AG04449 (cell line): ENCODE measurements at places on chromosomes 11 and 22.

GRCh38 chr11:8035200-8035855, 45.7 kb upstream of the TUB start:
- DNase-seq: no peak

- no peak for DNase-seq
These were observed 71.8 kb upstream of the PAX6 start for GRCh38 chr11:31882951-31883392.

DNA sequence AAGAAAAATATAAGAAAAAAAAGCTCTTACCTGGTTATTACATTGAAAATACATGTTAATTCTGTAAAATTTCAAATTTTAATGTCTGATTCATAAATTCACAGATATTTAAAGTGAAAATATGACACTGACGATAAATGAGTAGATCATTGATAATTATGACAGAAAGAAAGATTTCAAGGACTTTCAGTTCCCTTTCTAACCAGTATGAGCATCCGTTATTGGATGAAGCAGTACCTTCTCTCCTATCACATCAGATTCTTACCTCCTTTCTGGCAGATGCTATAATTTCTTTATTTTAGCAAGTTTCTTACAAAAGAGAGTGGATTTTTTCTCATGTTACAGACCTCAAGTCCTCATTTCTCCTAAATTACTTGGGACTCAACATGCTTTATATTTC, 847.3 kb downstream of the JRKL start:
- DNase-seq: no peak

DNA sequence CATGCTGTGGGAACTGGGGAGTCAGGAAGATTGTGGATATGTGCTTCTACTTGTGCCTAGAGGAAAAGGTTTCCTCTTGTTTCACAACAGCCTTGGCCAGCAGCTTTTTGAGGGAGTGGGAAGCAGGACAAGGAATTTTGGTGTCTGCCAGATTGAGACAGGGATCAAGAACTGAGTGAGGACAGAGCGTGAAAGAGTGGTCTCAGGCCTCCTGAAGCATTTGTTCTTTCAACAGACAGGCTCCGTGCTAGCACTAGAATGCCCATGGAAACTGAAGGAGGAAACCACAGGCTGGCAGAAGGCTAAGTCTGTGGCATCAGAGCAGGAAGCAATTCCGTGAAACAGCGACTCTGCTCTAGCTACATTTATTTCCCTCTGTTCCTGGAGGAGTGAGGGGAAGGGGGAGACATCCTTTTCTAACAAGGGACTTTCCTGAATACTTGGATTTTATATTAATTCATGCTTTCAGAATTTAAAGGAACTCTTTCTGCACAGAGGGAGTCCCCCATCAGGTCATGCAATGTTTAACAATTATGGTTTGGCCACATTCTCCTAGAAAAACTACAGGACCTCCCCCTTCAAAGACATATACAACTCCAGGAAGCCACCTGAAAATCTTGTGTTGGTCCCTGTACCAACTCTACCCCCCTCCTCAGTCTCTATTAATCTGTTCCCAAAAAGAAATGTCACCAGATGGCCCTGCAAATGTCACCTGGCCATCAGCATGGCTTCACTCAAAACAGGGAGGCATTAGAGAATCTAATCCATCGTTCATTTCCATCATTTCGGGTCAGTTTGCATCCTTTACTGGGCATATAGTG, 96.1 kb downstream of the SYT9 start:
- no peak for DNase-seq

DNA sequence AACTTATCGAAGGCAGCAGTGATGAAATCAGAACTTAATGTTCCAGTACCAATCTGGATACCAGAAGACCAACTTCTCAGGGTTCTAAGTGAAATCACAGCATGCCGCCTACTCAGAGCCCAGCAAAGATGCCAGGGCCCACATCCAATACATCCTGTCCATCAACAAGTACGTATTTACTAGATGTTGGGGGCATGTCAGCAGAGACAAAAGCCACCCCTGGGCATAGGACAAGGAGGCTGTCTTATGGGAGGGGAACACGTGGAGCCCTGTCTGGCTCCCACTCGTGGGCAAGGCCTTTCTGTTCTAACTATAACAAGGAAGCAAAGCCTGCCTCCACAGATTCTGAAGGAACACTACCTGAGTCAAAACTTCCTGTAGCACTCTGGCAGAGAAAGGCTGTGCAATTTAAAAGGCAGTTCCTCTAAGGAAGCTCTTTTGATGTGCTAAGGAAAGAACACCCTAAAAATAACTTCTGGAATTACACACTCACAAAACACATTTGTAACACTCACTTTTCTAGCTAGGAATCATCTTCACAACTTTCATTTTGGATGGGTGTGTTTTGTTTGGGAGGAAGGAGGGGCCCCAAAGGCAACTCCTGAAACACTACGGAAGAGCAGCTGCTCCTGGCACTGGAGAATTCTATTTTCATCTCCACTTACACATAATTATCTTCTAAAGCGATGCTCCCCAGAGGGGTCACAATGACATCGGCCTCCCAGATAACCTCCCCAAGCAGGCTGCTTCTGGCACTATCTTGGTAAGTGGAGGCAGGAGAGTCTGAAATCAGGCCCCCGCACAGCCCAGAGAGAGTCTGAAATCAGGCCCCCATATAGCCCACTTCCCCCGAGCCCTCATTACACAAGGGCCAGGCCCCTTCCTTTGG, 14.2 kb downstream of the SMCO4 start:
- no peak for DNase-seq

- DNase-seq: no peak
These were observed 30.7 kb upstream of the ARFGAP3 start for GRCh38 chr22:42887523-42888507.

- DNase-seq: no peak
These were observed 5.7 kb downstream of the PDGFB start for GRCh38 chr22:39238966-39239505.

DNA sequence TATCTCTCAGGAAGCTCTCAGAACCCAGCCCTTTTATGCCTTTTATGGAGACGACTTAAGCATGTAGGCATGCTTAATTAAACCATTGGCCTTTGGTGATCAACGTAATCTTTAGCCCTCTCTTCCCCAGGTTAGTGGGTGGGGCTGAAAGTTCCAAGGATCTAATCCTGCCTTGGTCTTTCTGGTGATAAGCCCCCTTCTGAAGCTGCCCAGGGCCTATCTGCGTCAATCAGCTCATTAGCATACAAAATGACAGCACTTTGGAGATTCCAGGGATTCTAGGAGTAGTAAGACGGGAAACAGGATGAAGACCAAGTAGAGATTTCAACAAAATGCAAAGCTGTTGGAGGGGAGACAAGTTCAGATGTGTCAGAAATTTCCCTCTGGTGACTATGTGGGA, 3.1 kb downstream of the FAM118A start:
- no peak for DNase-seq

GRCh38 chr11:65578667-65579066, 2.8 kb downstream of the EHBP1L1 start:
- DNase-seq: no peak

DNA sequence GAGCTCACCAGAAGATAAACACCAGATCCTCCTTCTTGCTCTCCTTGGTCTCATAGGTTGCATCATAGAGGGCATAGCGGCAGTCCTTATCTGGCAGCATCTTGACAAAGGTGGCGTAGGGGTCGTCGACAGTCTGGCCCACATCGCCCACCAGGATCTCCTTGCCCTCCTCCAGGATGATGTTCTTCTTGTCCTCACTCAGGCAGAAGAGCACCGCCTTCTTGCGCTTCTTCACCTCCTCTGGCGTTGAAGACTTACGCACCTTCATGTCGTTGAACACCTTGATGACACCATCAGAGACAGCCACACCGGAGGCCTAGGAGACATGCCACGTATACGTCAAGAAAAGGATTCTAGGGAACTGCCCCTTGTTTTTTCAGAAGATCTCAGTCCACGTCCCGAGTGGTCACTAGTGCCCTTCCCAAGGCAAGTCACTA, 2.0 kb downstream of the CFL1 start:
- no peak for DNase-seq

GRCh38 chr11:102464859-102465500, 12.4 kb upstream of the TMEM123 start:
- no peak for DNase-seq

DNA sequence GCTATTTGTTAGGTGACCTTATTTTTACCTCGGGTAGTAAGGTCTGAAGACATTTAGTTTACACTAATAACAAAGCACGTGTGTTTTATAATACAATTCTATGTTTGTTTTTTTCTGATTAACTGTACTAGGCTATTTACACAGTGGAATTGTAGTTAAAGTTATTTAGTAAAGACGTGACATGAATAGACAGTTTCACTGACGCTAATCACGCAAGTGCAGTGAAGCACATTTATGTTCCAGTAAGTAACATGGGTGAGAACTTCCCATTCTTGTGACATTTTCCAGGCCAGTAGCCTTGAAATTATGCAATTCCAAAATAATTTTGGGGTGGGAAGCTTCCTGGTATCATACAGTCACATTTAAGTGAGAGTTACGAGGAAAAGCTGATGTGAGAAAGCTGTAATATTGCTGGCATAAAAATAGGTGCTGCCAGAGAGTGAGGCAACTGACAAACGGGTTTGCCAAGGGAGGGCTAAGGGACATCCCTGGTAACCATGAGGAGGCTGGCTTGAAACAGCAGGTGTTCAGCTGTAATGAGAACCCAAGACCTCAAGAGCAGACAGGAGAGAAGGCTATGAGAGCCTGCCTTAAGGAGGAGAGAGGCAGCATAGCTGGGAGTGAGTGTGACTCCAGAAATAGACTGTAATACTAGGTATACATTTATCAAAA, 378.8 kb downstream of the DCDC1 start:
- no peak for DNase-seq

GRCh38 chr11:123696183-123696582, 41.8 kb upstream of the SCN3B start:
- DNase-seq: no peak

- no peak for DNase-seq
These were observed 532 bp downstream of the EIF4G2 start for GRCh38 chr11:10808235-10808552.

GRCh38 chr11:85889676-85890579, 34.7 kb downstream of the CCDC83 start:
- peak; percentile 42 for DNase-seq

- no peak for DNase-seq
These were observed 40.5 kb downstream of the TPCN2 start for GRCh38 chr11:69089258-69089657.

DNA sequence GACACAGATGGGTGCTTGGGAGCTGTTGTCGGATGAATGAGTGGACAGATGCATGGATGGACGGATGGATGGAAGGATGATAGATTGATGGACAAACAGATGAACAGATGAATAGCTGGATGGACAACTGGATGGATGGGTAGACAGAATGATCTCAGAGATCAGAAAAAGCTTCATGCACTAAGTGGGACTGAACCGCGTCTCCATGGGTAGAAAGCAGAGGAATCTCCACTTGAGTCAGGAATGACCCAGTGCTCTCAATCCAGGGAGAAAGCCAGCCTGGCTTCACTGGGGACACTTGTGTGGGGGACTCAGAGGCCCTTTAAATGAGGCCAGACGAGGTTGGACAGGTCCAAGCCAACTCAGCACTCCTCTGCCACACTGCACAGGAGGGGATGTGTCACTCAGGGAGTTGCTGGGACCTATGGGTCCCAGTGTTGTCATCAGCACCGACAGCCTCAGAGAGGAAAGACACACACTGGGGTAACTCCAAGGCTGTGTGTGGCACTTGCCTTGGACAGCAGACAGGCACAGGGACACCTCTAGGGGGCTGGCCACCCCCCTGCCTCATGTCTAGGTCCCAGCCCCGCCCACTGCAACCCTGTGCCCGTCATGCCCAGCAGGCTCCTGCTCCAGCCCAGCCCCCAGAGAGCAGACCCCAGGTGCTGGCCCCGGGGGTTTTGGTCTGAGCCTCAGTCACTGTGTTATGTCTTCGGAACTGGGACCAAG, 5.6 kb downstream of the IGLL5 start:
- DNase-seq: no peak

DNA sequence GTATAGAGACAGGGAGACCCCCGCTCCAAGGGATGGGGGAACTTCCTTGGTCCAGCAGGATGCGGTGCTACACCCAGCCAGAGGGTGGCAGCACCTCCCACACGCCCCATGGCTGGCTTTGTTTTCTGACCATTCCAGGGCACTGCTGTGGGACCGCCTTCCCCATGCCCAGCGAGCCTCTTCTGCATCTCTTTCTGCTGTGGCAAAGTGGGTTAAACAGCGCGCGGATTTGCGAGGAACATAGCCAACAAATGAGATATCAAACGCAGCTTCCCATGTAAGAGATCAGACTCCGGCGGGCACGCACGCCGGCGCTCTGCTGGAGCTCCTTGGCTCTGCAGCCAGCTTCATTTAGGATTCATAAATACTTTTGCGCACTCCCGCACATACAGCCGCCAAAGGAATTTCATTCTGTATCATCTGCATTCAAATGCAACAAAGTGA, 485.8 kb upstream of the CADM1 start:
- no peak for DNase-seq

DNA sequence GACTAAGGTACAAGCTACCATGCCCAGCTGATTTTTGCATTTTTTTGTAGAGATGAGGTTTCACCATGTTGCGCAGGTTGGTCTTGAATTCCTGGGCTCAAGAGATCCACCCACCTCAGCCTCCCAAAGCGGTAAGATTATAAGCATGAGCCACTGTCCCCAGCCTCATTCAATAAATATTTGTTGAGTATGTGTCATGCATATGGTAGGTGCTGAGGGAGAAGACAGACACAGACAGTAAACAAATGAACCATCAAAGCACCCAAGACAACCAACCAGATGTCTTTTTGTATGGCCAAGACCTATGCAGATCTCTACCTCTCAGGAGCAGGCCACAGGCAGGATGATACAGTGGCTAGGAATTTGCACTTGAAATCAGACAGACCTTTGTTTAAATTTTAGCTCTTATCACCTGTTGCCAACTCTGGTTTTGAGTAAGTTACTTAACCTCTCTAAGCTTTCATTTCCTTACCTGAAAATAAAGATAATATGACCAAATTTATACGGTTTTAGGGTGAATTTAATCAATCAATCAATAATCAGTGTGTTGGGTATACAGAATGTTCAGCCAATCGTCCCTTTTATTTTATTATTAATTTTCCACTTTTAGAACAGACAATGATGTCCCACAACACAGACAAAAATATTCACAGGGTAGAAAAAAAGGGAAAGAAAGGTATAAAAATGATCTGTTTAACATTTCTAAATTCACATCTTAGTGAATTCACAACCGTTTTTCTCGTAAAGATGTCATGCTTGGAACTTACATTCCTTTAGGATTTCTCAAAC, 128.2 kb downstream of the SGSM3 start:
- DNase-seq: peak; percentile 84

GRCh38 chr22:48534395-48534958, 1293.2 kb downstream of the BRD1 start:
- DNase-seq: no peak

DNA sequence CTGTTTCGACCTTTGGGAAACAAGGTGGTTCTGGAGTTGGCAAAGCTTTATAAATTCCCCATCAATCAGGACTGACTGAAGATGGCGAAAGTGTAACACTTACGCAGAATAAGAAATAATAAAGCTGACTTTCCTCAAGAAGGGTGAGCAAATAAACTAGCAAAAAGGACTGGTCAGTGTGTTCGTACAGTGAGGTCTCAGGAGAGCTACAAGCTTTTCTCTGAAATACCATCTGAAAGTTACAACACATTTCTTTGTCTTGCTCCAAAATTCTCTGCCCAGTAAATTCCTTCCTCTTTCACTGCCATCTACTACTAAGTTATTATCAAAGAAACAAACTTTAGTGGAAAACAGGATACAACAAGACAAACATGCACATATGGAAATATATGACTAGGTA, 13.4 kb downstream of the PITPNB start:
- DNase-seq: no peak
